Hepatocyte (in vitro differentiated cells): ENCODE measurements at places on chromosomes 2 and 18.

GRCh38 chr2:219864154-219864553, 236.7 kb downstream of the SLC4A3 start:
- H3K36me3 ChIP-seq, result no peaks in the 10 kb centered on the region
- DNase-seq, result no peak
- no peaks in the 10 kb centered on the region for H3K27me3 ChIP-seq
- H3K4me1 ChIP-seq, result no peaks in the 10 kb centered on the region
- no peak overlapping the region for H3K4me3 ChIP-seq

DNA sequence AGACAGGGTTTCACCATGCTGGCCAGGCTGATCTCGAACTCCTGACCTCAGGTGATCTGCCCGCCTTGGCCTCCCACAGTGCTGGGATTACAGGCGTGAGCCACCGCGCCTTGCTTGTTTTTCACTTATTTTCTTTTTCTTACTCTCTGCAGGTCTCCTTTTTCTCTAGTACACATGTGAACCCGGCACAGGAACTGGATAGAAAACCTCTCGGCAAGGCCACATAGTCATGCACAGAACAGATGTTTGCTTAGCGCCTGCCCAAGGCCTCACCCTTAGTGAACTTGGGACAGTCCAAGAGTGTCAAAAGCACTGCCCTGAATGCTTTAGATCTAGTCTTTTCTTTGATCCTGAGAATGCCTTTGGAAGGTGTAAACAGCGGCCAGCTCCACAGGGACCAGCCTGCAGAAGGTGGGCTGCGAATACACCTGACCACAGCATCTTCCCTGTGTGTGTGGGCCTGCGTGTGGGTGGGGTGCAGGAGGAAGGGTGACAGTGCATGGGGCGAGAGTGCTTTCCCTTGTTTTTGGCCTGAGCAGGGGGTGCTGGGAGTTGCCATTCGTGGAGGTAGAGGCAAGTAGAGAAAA, 27.0 kb downstream of the IMPA2 start:
- H3K27me3 ChIP-seq, result no peaks in the 10 kb centered on the region
- no peaks in the 10 kb centered on the region for H3K36me3 ChIP-seq
- peaks cover 36% of the 10 kb centered on the region for H3K4me1 ChIP-seq
- no peak overlapping the region for H3K4me3 ChIP-seq
- H3K27ac ChIP-seq, result peak overlapping the region; percentile 97

DNA sequence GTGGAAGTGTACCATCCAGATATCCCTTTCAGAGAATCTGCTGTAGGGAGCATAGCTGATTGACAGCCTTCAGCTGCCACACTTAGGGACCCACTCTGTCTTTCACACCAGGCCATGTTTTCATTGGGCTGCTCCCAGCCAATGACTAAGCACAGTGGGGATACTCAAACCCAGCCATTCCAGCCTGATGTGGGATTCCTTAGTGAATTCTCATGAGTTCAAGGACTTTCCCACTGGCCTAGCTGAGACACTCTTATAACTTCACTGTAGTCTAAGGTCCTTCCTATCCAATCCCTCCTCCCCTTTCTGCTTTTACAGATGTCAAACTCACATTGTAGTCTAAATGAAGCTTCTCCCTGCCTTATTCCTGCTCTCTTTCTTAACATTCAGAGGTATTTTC, 201.2 kb downstream of the PIK3C3 start:
- H3K27me3 ChIP-seq, result no peaks in the 10 kb centered on the region
- no peak overlapping the region for H3K27ac ChIP-seq
- H3K36me3 ChIP-seq, result no peaks in the 10 kb centered on the region
- no peak for DNase-seq
- H3K4me1 ChIP-seq, result no peaks in the 10 kb centered on the region

DNA sequence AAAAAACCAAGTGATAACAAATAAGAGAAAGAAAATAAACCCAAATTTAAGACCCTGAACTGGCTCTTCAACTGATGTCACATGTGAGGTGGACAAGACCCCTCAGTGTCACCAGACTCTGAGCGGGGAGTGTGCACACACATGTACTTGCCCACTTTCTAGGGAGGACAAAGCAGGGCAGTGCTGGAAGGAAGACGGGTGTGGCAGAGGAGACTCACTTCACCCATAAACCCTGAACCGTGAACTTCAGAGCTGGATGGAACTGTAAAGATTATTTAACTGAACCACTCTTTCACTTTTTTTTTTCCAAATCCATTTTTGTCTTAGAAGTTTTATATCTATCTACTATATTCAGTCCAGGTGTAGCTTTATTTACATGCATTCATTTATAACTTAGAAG, 12.3 kb downstream of the PLA2R1 start:
- no peaks in the 10 kb centered on the region for H3K4me1 ChIP-seq
- H3K4me3 ChIP-seq, result no peak overlapping the region
- no peaks in the 10 kb centered on the region for H3K36me3 ChIP-seq
- H3K27ac ChIP-seq, result no peak overlapping the region
- no peak for DNase-seq
- no peaks in the 10 kb centered on the region for H3K27me3 ChIP-seq

- H3K4me3 ChIP-seq, result no peak overlapping the region
- H3K4me1 ChIP-seq, result no peaks in the 10 kb centered on the region
- no peak overlapping the region for H3K27ac ChIP-seq
These were observed 62.5 kb downstream of the SLC4A3 start for GRCh38 chr2:219689676-219690628.

- DNase-seq, result no peak
- no peak overlapping the region for H3K27ac ChIP-seq
- H3K36me3 ChIP-seq, result no peaks in the 10 kb centered on the region
- no peaks in the 10 kb centered on the region for H3K27me3 ChIP-seq
- H3K4me3 ChIP-seq, result no peak overlapping the region
- no peaks in the 10 kb centered on the region for H3K4me1 ChIP-seq
These were observed 78.2 kb downstream of the C1D start for GRCh38 chr2:67984600-67984999.
